ENCODE measurements at places on chromosomes 16 and 17.

- no peak for DNase-seq
Observed at GRCh38 chr17:47942096-47942510, 732 bp downstream of the PNPO start.

- no peak for DNase-seq
Observed at GRCh38 chr16:11439790-11440656, 94.8 kb downstream of the RMI2 start.

DNA sequence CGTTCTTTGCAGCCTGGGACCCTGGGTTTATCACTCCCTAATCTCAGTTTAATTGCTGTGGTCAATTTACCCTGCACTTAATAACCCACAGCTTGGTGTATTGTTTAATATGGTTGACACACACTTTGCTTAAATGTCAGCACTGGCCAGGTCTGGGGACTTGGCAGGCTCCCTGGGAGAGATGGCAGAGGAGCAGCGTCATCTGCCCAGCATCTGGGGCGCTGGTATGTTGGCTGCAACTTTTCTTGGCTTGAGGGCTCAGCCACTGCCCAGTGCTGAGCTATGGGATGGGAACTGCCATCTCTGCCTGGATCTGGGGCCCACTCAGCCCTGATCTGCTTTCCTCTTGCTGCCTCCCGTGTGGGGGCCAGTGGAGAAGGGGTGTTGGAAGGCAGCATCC is 115.7 kb upstream of the IRX3 start:
- no peak for DNase-seq

DNA sequence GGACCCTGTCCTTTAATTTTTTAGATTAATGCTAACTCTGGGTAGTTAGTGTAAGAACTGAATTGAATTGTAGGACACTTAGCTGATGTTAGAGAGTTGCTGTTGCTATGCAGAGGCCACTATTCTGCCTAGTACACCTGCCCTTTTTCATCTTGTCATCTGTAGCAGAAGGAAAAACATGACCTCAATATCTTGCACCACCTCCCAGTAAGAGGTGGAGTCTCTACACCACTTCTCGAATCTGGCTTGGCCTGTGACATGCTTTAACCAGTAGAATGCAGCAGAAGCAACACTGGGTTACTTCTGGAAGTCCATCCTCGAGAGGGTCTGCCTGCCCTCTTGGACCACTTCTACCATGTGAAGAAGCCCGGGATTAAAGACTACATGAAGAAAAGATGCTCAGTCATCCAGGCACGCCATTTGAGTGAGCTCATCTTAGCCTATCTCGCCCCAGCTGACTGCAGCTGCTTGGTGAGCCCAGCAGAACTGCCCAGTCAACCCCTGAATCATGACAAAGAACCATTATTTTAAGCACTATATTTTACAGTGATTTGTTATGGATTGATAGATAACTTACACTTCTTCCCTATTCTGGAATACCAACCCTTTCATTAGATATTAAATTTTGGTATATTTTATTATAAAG is 153.5 kb downstream of the MYO1D start:
- no peak for DNase-seq

GRCh38 chr16:50371936-50372595 is 3.3 kb upstream of the BRD7 start:
- DNase-seq, result no peak

GRCh38 chr17:46772475-46773220 is 45.8 kb downstream of the WNT3 start:
- DNase-seq, result no peak

DNA sequence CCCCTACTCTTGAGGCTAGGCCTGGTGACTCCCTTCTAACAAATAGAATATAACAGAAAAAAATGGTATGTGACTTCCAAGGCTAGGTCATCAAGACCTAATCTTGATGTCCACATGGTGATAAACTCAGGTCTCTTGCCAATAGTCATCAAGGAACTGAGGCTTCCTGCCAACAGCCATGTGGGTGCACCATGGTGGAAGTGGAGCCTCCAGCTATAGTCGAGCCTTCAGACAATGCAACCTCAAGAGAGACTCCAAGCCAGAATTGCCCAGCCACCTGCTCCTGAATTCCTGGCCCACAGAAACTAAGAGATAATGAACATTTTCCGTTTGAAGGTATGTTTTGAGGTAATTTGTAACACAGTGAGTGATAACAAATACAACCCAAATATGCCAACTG is 55.9 kb upstream of the SREBF1 start:
- DNase-seq, result no peak

GRCh38 chr16:15951852-15952251 is 2.4 kb downstream of the ABCC1 start:
- no peak for DNase-seq

- DNase-seq, result no peak
Observed at GRCh38 chr16:17692484-17692883, 221.7 kb upstream of the XYLT1 start.

DNA sequence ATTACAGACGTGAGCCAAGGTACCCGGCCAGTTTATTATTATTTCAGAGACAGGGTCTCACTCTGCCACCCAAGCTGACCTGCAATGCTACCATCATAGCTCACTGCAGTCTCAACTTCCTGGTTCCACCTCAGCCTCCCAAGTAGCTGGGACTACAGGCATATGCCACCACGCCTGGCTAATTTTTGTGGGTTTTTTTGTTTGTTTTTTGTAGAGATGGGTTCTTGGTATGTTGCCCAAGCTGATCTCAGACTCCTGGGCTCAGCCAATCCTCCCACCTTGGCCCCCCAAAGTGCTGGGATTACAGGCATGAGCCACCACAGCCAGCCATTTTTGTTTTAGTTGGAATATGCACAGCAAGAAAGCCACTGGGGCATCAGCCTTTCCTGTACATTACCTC is 115.7 kb downstream of the MRM1 start:
- DNase-seq, result no peak

DNA sequence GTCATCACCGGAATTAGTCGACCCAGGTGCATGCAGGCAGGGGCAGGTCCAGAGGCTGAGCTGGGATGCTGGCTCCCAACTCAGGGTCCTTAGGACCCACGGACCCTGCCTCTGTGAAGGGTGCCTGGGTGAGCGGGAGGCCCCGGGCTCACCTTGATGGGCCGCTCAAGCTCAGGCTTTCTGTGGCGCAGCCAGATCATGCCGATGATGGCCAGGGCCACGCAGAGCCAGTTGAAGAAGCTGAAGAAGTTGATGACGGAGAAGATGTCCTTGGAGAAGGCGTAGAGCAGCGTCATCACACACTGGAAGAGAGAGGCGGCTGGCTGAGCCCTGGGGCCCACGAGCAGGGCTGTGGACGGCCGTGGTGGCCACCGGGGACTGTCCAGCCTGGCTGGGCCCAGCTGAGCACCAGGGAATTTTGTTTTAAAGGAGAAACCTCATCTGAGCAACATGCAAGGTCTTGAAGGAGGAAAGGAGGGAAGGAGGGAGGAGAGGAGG is 32.9 kb downstream of the SLC7A5 start:
- DNase-seq, result no peak

GRCh38 chr17:44007346-44008204 is 3.2 kb downstream of the NAGS start:
- DNase-seq, result no peak

GRCh38 chr17:28912281-28912937 is 9.5 kb upstream of the DHRS13 start:
- DNase-seq, result no peak

All from SHP77 treated with DMSO at 0.1 percent for 48 hours (cell line).